ENCODE measurements at places on chromosomes 2 and 18. TPM values are rescaled to one million over a fixed set of nuclear protein-coding genes. Genes with fewer than 3 reads are reported as not detected.

GRCh38 chr2:134325696-134326095, 71.8 kb downstream of the MGAT5 start:
- H3K4me1 ChIP-seq: peaks cover 26% of the 10 kb centered on the region
- H3K27me3 ChIP-seq: no peaks in the 10 kb centered on the region
- peaks cover 10% of the 10 kb centered on the region for H3K36me3 ChIP-seq
- H3K4me3 ChIP-seq: no peak overlapping the region

- no peak overlapping the region for H3K4me3 ChIP-seq
- H3K27me3 ChIP-seq: no peaks in the 10 kb centered on the region
- H3K4me1 ChIP-seq: no peaks in the 10 kb centered on the region
- no peak overlapping the region for H3K27ac ChIP-seq
Measured at GRCh38 chr18:72456802-72457201, 87.3 kb downstream of the CBLN2 start.

LCT gene
- total RNA-seq: 0.05 TPM

DYNAP gene
- not detected for total RNA-seq

DNA sequence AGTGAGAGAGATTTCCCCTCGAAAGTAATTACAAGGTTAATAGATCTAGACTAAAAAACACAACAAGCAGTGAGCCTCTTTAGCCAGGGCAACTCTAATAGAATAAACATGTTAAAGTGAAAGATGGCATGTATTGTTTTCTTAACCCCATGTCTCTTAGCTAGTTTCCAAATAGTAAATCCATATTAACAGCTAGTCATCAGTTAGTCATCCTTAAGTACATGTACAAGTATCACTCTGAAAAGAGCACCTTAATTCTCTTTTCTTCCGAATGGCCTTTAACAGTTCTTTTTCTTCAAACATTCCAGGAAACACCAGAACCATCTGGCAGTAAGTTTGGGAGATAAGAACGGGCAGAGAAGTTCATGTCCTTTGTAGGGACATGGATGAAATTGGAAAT, 1480.0 kb downstream of the LRP1B start:
- no peak for DNase-seq
- H3K27ac ChIP-seq: no peak overlapping the region
- H3K27me3 ChIP-seq: no peaks in the 10 kb centered on the region
- H3K4me1 ChIP-seq: no peaks in the 10 kb centered on the region
- no peaks in the 10 kb centered on the region for H3K36me3 ChIP-seq
- no peak overlapping the region for H3K4me3 ChIP-seq

SLC19A3 gene
- total RNA-seq: not detected

GRCh38 chr2:94871226-94872087, at the start of gene TEKT4:
TEKT4 (plus strand) TSS chr2:94871430; CDS start chr2:94871580, 150 bp downstream.
- H3K36me3 ChIP-seq: no peaks in the 10 kb centered on the region
- no peak for DNase-seq
- no peaks in the 10 kb centered on the region for H3K4me1 ChIP-seq
- no peak within 1 kb of the TSS for H3K4me3 ChIP-seq

CTAGE1 gene
- total RNA-seq: not detected

DNA sequence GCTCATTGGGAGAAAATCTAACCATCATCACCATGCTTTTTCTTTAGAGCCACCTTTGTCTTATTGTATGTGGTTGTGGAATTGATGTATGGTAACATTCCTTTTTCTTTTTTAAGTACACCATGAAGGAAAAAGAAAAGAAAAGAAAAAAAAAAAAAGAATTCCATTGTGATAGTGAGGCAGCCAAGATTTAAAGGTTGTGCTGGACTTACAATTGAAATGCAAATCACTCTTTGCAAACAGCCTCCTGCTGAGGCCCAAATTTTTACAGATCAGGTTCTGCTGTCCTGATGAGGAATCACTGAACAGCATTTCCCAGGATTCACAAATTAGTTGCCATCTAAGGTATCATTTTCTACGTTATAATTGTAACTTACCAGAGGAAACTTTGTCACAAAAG, 1101.0 kb upstream of the FANCL start:
- no peak for DNase-seq
- no peaks in the 10 kb centered on the region for H3K36me3 ChIP-seq
- no peak overlapping the region for H3K4me3 ChIP-seq
- H3K27ac ChIP-seq: no peak overlapping the region

COL5A2 gene
- total RNA-seq: 3.1 TPM

GRCh38 chr2:116680256-116680936, 1134.1 kb upstream of the DDX18 start:
- no peak for DNase-seq
- no peaks in the 10 kb centered on the region for H3K36me3 ChIP-seq
- no peaks in the 10 kb centered on the region for H3K4me1 ChIP-seq

DNA sequence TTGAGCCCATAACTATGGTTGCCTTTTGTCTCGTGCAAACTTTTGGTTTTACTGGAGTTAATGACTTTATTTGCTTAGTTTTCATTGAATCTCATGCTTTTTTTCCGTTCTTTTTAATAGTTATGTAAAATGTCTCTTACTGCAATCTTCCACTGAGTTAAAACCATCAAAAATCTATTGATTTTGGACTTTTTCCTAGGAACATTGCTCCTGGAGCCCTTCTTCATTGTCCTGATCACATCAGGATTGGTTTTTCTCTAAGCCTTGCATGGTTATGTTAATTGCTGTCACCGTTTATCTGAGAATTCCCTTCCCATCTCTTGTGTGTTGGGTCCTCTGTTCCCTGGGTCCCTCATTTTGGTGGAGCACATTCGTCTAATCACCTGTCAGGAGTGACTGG, 125.5 kb downstream of the PARD3B start:
- H3K4me3 ChIP-seq: no peak overlapping the region
- no peaks in the 10 kb centered on the region for H3K4me1 ChIP-seq
- no peaks in the 10 kb centered on the region for H3K36me3 ChIP-seq
- H3K27ac ChIP-seq: no peak overlapping the region

DNA sequence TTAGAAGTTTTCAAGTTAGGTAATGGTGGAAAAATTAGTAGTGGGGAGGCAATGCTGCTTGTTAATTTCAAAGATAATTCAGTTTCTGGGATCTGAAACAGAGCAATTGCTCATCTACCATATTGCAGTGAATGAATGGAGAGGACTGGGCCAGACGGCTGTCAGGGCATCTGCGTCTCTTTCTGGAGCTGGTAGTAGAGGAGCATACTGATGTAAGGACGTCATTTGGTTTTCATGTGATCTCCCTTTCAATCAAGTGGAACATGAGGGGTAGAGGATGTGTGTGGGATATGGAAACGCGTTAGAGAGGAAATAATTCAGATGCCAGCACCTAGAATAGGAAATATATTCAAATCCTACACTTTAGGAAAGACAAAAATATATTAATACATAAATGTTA, 490.3 kb downstream of the ADCYAP1 start:
- no peak overlapping the region for H3K27ac ChIP-seq

DNA sequence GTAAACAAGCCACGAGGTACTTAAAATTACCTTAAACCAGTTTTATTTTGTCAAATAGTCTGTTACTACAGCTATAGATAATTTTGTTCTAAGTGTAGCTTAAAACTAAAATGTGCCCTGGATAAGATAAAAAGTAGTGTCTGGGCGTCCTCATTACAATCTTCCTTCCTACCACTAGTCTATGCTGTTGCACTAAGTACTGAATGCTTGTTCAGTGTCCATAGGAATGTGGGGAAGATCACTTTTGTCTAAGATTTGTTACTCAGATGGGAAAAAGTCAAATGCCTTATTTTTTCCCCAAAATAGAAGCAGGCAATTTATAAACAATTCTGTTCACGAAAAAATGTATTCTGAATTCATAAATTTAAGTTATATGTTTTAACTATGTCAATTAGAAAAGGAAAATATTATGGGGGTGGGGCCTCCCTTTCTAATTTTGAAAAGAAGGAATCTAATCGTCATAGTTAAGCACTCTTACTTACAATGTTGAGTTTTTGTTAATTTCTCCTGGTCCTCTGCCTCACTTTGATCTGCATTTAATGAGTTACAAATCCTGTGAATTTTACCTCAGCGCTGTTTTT, 140.4 kb upstream of the VRK2 start:
- no peak for DNase-seq
- H3K4me1 ChIP-seq: peaks cover 9% of the 10 kb centered on the region
- peaks cover 2% of the 10 kb centered on the region for H3K27me3 ChIP-seq
- no peaks in the 10 kb centered on the region for H3K36me3 ChIP-seq
- no peak overlapping the region for H3K27ac ChIP-seq

GRCh38 chr2:108919571-108920373, 69.2 kb downstream of the EDAR start:
- no peak overlapping the region for H3K4me3 ChIP-seq
- H3K27ac ChIP-seq: no peak overlapping the region
- no peaks in the 10 kb centered on the region for H3K27me3 ChIP-seq
- DNase-seq: no peak
- H3K4me1 ChIP-seq: no peaks in the 10 kb centered on the region

DNA sequence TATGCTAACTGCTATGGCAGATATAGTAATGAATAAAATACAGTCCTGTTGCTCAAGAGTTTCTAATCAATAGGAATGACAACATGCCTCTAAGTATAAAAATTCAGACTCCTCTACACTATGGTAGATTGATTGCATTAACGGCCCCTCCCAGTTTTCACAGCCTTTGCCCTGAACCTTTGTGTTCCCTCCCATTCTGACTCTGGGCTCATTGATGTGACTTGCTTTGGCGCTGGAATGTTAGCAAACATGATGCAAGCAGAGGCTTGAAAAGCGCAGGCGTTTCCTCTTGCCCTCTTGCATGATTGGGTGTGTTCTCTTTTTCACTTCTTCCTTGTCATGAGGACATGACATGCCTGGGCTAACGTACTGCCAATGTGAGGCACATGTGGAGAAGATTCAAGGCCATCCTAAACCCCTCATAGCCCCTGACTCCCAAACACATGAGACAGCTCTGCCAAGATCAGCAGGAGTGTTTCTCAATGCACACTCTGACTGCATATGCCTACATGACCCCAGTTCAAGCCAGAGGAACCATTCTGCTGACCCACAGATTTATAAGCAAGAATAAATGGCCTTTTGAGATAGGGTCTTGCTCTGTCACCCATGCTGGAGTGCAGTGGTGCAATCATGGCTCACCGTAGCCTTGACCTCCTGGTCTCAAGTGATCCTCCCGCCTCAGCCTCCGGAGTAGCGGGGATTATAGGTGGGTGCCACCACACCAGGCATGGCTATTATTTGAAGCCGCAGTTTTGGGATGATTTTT, 49.7 kb upstream of the CD28 start:
- no peaks in the 10 kb centered on the region for H3K36me3 ChIP-seq
- peaks cover 39% of the 10 kb centered on the region for H3K4me1 ChIP-seq
- peak; percentile 64 for DNase-seq
- peak overlapping the region; percentile 55 for H3K27ac ChIP-seq

ITGAV gene
- total RNA-seq: 5.0 TPM

- no peaks in the 10 kb centered on the region for H3K36me3 ChIP-seq
- peak overlapping the region; percentile 75 for H3K27ac ChIP-seq
- H3K4me3 ChIP-seq: peak overlapping the region; percentile 22
- H3K4me1 ChIP-seq: peaks cover 35% of the 10 kb centered on the region
Measured at GRCh38 chr2:95062242-95063085, 37.0 kb downstream of the MAL start.

ARHGAP25 gene
- 46.7 TPM for total RNA-seq

GRCh38 chr2:208711598-208711997, 305.0 kb downstream of the PTH2R start:
- H3K27ac ChIP-seq: no peak overlapping the region
- no peaks in the 10 kb centered on the region for H3K4me1 ChIP-seq
- no peaks in the 10 kb centered on the region for H3K27me3 ChIP-seq
- no peak for DNase-seq

- no peaks in the 10 kb centered on the region for H3K36me3 ChIP-seq
- no peak overlapping the region for H3K4me3 ChIP-seq
- no peaks in the 10 kb centered on the region for H3K27me3 ChIP-seq
- no peak overlapping the region for H3K27ac ChIP-seq
- H3K4me1 ChIP-seq: no peaks in the 10 kb centered on the region
- DNase-seq: no peak
Measured at GRCh38 chr2:184920451-184920965, 322.2 kb downstream of the ZNF804A start.

GRCh38 chr2:49335546-49335945, 181.2 kb upstream of the FSHR start:
- H3K4me3 ChIP-seq: no peak overlapping the region
- H3K4me1 ChIP-seq: no peaks in the 10 kb centered on the region
- H3K36me3 ChIP-seq: no peaks in the 10 kb centered on the region
- no peaks in the 10 kb centered on the region for H3K27me3 ChIP-seq

- H3K4me3 ChIP-seq: no peak overlapping the region
- H3K4me1 ChIP-seq: peaks cover 3% of the 10 kb centered on the region
- peaks cover 15% of the 10 kb centered on the region for H3K27me3 ChIP-seq
- no peak for DNase-seq
- H3K27ac ChIP-seq: no peak overlapping the region
- no peaks in the 10 kb centered on the region for H3K36me3 ChIP-seq
Measured at GRCh38 chr18:76580288-76580962, 85.4 kb upstream of the ZNF516 start.

OSR1 gene
- total RNA-seq: not detected

LRATD1 gene
- total RNA-seq: not detected

DNA sequence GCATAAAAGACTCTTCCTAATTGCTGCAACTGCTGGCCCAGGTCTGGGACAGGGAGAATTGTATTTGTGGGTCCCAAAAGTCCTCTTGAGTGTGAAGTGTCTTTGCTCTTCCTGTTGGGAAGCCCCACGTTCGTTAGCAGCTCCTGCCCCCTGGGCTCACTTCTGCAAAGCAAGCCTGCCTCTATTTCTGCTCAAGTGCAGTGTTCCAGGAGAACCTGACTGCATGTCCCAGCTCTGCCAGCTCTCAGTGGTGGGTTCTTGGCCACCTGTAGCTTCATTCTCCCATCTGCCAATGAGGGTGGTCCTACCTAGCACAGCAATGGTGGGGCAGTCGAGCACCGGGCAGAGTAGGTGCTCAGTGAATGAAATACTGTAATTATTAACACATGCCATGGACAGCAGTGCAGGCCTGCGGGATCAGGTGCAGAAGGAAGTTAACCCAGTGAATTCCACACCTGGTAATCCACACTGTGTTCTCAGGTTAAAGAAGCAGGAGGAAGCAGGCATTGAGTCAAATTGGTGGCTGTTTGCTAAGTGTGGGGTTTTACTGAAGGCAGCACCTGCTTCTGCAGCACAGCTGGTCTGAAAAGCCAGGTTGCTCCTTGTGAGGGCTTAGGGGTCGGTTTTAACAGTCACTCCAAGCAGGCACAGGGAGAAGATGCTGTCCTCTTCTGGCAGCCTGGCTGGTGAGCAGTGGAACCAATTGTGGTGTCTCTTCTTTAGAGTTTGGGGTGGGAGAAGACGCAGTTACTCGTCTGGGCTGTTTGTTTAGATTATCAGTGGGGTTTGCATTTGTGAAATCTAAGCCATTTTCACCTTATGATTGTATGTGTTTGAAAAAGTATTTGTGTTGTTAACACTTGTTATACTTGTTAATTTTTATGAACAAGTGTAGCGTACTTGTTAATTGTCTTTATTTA, 54.3 kb downstream of the DGKD start:
- no peak for DNase-seq
- peaks cover 60% of the 10 kb centered on the region for H3K4me1 ChIP-seq
- no peaks in the 10 kb centered on the region for H3K27me3 ChIP-seq
- no peak overlapping the region for H3K4me3 ChIP-seq
- peaks cover 25% of the 10 kb centered on the region for H3K36me3 ChIP-seq

- H3K4me1 ChIP-seq: no peaks in the 10 kb centered on the region
- no peak overlapping the region for H3K27ac ChIP-seq
- no peak overlapping the region for H3K4me3 ChIP-seq
- DNase-seq: no peak
Measured at GRCh38 chr2:120722246-120722567, 13.5 kb upstream of the GLI2 start.

GRCh38 chr2:178328037-178328436, 122.9 kb downstream of the PRKRA start:
- no peak for DNase-seq
- H3K27me3 ChIP-seq: peaks cover 13% of the 10 kb centered on the region
- no peak overlapping the region for H3K27ac ChIP-seq
- no peaks in the 10 kb centered on the region for H3K4me1 ChIP-seq
